Smooth muscle cell of the umbilical artery (primary cell): ENCODE measurements at places on chromosomes 3 and 15. TPM values are rescaled to one million over a fixed set of nuclear protein-coding genes. Genes with fewer than 3 reads are reported as not detected.

The PRR23A gene
- not detected in 2 replicates for total RNA-seq

The TMEM212 gene
- not detected in 2 replicates for total RNA-seq

The MLF1 gene
- total RNA-seq, result 10.2 and 13.7 TPM in 2 replicates

The OIP5 gene
- total RNA-seq, result 0.59 and 2.1 TPM in 2 replicates

The BRPF1 gene
- 12.8 and 20.5 TPM in 2 replicates for total RNA-seq

The LSMEM2 gene
- not detected in 2 replicates for total RNA-seq

The SLC2A2 gene
- not detected in 2 replicates for total RNA-seq

The ITIH3 gene
- 0.30 TPM in 1 of 2 replicates, not detected in the other for total RNA-seq

The LRTM1 gene
- not detected in 2 replicates for total RNA-seq

The PHLDB2 gene
- total RNA-seq, result 61.5 and 122 TPM in 2 replicates

The NEK4 gene
- 22.3 and 27.4 TPM in 2 replicates for total RNA-seq

The C3orf49 gene
- not detected in 2 replicates for total RNA-seq

The HRG gene
- total RNA-seq, result not detected in 2 replicates

The COL6A5 gene
- total RNA-seq, result under 0.01 TPM in 1 of 2 replicates, not detected in the other

The ZXDC gene
- total RNA-seq, result 19.9 and 23.9 TPM in 2 replicates

The DNAH12 gene
- 0.37 and 0.59 TPM in 2 replicates for total RNA-seq

The P3H2 gene
- 12.5 and 24.8 TPM in 2 replicates for total RNA-seq

The RASL12 gene
- not detected in 2 replicates for total RNA-seq

The CALML4 gene
- 0.30 and 2.1 TPM in 2 replicates for total RNA-seq

The GOLGA6D gene
- total RNA-seq, result 0.05 TPM in 1 of 2 replicates, not detected in the other

The FEZF2 gene
- not detected in 2 replicates for total RNA-seq

The ARHGAP31 gene
- 8.6 and 16.0 TPM in 2 replicates for total RNA-seq

The SLC9A9 gene
- total RNA-seq, result 2.8 and 7.4 TPM in 2 replicates

The WNT5A gene
- 24.3 and 77.3 TPM in 2 replicates for total RNA-seq

The GP5 gene
- total RNA-seq, result 0.14 and 0.59 TPM in 2 replicates
